ENCODE measurements at places on chromosomes 11 and 22. TPM values are rescaled to one million over a fixed set of nuclear protein-coding genes. Genes with fewer than 3 reads are reported as not detected.

GRCh38 chr11:115739878-115740277, 235.7 kb upstream of the CADM1 start:
- no peak for DNase-seq

DNA sequence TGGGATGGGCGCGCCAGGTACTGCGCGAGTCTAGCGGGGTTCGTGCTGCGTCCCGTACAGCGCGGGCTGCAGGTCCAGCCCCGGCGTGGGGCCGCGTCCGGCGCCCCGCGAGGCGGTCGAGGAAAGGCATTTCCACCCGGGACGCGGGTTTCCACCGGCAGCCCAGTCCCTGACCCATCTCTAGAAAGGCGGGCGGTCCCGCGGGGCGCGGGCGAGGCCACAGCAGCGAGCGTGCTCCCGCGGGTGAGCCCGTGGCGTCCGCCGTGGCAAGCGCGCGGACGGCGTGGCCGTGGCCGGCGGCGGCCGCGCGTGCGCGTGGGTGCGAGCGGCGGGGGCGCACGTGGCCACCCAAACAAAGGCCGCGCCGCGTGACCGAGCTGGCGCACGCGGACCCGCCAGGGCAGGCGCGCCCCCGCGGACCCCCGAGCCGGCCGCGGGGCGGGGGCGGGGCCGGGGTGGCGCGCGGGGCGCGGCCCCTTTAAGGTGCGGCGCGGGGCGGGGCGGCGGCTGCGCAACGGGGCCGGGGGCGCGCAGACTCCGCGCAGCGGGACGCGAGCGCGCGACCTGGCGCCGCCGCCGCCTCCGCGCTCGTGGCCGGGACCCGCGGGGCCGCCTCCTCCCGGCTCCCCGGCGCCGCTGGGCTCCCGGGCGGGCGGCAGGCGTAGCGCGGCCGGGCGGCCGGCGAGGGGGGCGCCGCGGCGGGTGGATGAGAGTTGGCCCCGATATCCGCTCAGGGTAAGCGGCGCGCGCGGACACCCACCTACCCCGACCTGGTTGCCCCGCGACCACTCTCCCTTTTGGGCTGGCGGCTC, 39.3 kb upstream of the CELSR1 start:
- no peak for DNase-seq

DNA sequence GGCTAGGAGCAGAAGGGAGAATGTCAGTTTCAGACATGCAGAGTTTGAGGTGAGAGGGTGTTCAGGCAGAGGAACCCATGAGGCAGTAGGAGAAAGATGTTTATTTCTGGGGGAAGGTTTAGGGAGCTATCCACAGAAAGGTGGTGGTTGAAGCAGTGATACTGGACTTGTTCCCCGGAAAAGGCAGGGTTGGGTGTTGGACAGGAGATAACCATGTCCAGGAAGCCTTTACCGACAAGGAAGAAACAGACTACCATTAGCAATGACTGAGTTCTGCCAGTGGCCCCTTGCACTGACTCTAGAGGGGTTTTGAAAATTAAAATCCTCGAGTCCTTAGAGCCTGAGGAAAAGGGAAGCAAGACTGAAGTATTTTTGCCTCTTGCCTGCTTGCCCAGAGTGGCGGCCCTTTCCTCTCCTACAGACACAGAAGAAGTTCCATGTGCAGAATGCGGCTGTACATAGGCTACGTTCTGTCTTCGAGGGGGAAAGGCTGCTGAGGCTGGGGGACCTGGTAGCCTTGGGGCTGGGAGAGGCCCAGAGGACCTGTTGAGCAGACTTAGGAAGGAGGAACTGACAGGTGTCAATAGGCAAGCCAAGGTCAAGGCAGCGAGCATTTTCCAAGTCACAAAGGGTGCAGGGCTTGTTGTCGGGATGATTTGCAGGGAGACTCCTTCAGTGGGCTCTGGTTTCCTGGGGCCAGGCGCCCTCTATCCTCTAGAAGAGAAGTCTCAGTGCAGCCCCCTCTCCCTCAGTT, 146.7 kb downstream of the LDLRAD3 start:
- DNase-seq = no peak

DNA sequence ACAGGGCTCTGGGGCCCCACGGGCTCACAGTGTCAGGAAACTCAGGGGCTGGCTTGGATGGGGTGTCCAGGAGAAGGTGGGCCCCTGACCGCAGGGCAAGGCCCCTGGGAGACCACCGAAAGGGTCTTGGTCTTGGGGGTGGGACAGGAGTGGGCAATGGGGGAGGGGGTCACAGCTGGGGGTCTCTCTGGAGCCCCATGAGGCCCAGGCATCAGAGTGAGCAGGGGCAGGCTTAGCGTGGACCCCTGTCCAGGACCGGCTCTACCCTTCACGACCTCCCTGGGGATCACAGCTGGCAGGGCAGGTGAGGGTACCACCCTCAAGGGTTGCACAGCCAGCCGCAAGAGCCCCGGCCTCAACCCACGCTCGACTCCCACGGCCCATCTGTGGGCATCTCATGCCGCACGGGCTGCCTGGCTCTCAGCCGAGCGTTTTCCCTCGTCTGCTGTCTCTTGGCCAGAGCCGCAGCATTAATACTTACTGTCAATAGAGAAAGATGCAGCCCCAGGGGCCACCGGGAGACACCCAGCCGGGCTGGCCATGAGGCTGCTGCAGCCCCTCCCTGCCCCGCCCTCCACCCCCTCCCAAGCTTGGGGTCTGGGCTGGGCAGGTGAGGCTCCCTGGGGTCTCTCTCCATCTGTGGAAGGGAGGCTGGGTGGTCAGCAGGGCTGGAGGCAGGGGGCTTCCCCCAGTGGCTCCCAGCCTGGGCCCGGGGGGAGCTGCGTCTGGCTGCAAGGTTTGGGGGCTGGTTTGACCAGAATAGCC, 662 bp downstream of the MUC5B start:
- DNase-seq = no peak

DNA sequence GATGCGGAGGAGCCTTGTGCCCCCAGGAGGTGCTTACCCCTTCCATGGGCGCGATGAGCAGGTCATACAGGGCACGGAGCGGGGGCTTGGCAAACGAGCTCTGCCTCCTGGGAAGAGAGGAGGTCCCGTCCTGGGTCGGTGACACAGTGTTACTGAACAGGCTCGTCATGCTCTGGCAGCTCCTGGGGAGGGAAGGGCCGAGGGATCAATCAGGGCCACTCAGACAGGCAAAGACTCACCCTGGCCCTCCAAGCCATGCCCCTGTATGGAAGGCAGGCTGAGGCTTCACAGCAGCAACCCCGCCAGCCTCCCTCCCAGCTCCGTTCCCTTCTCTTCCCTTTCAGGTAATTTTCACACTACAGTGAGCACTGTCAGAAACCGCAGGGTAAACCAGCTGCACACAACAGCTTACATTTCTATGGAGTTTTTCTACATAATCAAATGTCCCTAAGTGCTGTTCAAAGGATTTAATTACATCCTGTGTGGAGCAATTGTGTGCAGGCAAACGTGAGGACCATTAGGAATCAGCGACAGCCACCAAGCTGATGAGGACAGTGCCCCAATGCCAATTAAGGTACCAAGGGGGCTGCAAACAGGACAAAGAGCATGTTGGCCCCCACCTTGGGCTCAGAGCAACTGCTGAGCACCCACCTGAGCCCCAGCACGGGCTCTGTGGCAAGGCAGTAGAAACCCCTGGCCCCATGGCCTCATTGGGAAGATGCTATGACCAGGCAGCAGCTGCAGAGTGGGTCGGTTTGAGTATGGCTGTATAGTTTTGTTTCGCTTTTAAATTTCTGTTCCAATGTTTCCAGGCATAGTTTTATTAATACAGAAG, 95.4 kb upstream of the PITPNB start:
- DNase-seq = no peak

- peak; percentile 61 for DNase-seq
Observed at GRCh38 chr11:60786811-60787567, 1.9 kb downstream of the MS4A10 start.

DNA sequence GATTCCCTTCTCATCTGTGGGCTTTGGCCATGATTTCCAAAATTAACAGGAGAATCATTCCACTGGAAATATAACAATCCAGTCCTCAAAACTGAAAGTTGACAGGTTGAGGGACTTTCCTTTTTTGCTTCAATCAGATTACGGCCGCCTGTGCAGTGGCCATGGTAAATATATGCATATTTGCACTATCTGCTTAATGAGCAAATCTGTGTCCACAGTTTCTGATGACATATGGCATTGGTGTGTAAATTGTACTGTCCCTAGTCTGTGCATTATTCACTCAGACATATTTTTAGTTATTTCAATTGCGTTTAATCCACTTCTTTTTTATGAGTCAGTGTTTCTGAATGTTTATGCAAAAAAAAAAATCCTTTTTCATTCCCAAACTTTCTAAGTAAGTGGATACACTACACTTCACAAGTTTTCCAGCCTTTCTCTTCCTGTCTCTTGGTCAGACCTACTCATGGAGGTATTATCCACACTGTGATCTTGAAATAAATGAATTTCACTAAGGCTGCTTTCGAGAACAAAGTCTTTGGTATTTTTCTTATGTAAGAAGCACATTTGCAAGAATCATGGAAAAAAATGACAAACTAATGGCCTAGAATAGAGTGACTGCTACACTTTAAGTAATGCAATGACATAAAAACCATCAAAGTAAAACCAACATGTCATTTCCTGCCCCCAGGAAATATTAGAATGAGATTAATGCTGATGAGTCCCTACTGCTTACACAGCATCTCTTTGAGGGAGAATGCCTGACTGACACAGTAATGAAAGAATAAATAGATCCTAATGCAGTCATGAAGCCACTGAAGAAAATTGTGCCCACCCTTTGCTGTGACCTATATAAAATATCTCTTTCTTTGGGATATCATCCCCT, 76.4 kb upstream of the MTNR1B start:
- DNase-seq = no peak

DNA sequence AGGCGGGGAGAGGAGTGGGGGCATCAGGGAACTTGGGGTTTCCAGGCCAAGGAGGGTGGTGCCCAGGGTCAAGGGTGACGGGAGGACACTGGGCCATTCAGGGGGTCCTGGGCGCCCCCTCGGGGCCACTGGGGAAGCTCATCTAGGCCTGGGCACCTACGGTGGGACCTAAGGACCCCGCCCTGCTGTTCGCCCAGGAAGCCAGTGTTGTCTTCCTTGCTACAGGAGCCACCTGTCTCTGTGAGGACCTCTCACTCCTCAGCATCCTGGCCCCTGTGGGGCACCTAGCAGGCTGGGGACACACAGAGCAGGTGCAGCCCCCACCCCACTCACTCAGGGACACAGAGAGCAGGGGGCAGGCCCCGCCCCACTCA, 191.6 kb downstream of the IGLL1 start:
- no peak for DNase-seq

- DNase-seq = no peak
Observed at GRCh38 chr11:71301858-71302533, 49.6 kb upstream of the SHANK2 start.

DNA sequence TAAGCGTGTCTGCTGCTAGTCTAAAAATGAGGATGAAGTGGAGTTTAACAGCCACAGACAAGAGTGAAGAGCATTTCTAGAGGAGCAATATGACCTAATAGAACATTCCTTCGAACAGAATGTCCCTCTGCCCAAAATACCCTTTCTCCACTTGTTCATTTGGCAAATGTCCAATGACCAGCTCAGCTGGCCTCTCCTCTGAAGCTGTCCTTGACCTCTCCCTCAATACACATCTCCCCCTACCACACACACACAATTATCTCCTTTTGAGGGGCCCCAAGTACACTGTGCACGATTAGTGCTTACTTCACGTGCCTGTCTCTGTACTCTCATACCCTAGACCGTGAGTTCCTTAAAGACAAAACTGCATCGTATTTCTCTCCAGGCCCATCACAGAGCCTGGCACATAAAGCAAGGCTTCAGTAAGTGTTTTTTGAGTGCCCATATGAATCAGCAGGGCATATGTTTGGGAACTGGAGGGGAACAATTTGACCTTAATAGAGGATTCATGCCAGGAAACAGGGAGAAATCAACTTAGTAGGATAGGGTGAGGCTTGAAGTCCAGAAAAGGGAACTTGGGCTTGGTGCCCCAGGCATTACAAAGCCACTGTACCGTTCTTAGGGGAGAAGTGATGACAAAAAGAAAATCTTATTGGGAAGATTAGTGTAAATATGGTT, 18.1 kb upstream of the NCAM1 start:
- DNase-seq = no peak

DNA sequence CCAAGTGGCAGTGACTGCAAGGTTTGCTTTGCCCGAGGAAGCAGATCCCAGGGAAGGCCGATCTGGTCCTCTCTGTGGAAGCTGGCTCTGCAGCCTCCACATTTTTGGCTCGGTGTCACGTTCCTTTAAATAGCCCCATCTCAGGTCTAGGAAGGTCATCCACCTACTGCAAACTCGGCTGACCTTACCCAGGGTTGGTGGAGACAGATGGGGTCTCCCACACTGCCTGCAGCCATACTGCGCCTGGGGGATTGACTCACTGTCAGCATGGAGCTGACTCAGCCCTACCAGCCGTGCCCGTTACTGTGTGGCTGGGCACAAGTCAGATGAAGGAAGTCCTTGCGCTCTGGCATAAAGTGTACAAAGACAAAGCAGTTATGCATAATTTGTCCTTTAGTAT, 16.9 kb downstream of the CDPF1 start:
- DNase-seq = no peak

GRCh38 chr11:111941963-111942362, 4.8 kb downstream of the DIXDC1 start:
- DNase-seq = no peak

DNA sequence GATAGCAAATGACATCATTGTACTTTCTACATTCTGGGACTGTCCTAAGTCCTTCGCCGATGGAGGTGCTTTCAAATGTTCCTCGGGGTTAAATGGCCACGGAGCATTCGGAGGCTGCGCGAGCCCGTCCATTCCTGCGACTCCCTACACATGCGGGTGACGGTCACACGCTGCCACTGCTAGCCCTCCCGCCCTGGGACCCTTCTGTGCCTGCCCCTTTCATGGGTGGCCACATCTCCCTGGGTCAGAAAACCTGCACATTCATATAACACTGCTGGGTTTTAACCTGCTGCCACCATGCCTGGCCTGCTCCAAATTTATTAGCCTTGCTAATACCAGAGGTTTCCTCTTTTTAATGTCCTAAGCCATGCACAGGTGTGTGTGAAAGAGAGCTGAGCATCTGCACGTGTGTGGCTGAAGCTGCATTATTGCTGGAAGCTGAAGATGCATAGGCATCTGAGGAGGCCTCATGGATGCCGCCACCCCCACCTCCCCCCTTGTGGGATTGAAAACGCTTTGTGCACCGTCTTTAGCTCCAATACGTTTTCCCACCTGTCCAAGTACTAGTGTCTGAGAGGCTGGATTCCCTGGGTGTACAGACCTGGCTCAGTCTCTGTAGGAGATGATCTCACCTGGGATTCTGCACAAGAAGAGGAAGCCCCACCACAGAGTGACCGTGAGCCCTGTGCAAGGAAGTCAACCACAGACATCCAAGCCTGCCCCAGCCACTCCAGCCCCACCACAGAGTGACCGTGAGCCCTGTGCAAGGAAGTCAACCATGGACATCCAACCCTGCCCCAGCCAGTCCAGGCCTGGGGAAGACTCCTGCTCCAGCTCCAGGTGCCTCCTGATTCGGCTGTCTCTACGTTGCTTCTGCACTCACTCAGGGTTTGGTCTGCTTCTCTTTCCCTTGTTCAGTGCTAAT, 626.4 kb downstream of the BRD1 start:
- DNase-seq = peak; percentile 1

GRCh38 chr11:126403658-126404057, 48.2 kb downstream of the ST3GAL4 start:
- no peak for DNase-seq

Gene LINC01488
- total RNA-seq = not detected

Gene PGA5
- total RNA-seq = not detected

Gene MMP3
- not detected for total RNA-seq

Gene CNIH2
- 1.5 TPM for total RNA-seq

Gene FERMT3
- 11.3 TPM for total RNA-seq

Data from uterus (tissue), 4 donors.